NCI-H748 treated with DMSO at 0.1 percent for 48 hours (cell line): ENCODE measurements at places on chromosomes 2 and 18.

GRCh38 chr2:11903085-11903606 is 156.7 kb downstream of the LPIN1 start:
- no peak for DNase-seq

DNA sequence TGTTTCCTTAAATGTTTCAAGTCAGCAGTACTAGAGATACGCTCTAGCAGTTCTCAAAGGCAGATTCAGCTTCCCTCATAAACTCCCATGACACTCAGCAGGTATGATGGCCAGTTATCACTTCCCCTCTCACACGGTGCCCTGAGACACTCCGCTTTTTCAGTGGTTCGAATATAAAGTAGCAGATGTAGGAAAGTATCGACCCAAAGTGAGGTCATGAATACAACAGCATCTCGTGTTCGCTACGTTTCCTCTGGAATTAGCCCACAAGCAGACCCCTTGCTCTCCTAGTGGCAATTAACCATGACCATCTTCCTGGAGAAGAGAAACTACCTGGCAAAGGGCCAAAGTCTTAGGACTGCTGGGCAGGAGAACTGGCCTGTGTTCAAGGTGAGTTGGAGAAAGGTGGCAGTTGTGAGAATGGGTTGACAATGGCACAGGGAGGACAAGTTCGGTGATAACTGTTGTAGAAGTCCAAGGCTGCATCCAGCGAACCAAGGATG is 9.3 kb upstream of the AGBL5 start:
- no peak for DNase-seq

- DNase-seq = no peak
Measured at GRCh38 chr18:40576507-40577115, 1378.4 kb upstream of the PIK3C3 start.

GRCh38 chr2:213086050-213086449 is 65.4 kb downstream of the IKZF2 start:
- no peak for DNase-seq

- no peak for DNase-seq
Measured at GRCh38 chr2:42652086-42652485, 83.7 kb downstream of the MTA3 start.

GRCh38 chr2:165877565-165878550 is 75.7 kb downstream of the TTC21B start:
- DNase-seq = no peak

DNA sequence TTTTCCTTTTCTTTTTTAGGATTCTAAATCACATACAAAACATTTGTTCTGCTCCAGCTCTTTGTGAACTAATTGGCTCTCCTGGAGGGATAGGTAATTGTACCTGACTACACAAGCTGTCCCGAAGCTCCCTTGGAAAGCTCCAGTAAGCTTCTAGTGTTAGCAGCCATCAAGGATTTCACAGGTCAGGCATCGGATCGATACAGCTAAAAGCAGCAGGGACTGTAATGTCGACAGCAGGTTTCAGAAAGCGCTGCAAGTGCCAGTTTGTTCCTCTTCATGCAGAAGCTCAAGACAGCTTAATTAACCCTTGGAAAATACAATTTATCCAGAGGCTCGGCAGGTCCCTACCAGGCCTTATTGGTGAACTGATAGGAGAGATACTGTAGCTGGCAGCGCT is 87.2 kb upstream of the VRK2 start:
- DNase-seq = no peak

- no peak for DNase-seq
Measured at GRCh38 chr2:124664363-124664762, 639.3 kb downstream of the CNTNAP5 start.

GRCh38 chr2:11375689-11376027 is 31.2 kb upstream of the ROCK2 start:
- no peak for DNase-seq

GRCh38 chr2:42196403-42197267 is 27.5 kb downstream of the EML4 start:
- no peak for DNase-seq

DNA sequence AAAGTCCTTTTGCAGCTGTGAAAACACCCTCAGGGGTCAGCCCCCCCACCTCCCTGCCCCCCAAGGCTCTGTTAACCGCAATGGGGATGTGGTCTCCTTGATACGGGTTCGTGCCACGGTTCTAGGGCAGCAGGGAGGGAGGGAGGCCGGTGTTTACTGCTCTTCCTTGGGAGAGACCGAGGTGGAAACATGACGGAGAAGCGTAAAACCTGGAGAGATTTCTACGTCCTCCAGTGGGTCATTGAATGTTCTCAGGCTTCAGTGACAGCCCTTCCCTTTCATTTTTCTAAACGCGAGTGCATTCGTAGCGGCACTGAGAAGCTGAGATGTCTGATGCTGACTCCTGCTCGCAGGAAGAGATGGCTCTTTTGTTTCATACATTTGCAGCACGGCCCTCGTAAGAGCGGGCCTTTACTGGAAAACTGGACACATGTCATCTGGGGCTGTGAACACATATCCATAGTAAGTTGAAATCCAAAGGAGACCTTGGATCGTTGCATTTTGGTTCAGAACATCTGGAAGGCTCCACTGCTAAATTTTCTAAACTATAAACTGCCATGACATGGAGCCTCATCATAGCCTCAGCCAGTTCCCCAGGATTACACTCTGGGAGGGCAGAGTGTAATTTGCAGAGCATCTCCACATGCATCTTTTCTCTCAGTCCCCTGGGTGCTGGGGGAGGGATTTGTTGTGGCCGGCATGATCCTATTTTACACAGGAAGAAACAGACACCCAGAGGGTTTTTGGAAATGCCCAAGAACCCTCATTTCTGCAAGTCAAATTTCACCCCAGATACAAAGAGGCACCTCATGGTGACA is 40.6 kb upstream of the HDAC4 start:
- DNase-seq = no peak

DNA sequence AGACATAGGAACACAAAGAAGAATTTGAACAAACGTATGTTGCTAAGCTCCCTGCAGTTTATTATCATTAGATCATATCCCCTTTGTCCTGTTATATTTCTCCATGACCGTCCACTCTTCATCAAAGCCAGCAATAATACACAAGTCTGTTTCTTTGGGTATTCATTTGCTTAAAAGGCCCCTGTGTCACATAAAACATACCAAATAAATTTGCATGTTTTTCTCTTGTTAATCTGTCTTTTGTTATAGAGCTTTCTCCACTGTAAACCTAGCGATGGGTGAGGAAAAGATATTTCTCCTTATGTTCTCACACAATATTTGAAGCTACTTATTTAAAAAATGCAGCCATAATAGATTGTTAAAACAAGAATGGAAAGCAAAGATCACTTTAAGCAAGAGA is 42.9 kb upstream of the REL start:
- no peak for DNase-seq

DNA sequence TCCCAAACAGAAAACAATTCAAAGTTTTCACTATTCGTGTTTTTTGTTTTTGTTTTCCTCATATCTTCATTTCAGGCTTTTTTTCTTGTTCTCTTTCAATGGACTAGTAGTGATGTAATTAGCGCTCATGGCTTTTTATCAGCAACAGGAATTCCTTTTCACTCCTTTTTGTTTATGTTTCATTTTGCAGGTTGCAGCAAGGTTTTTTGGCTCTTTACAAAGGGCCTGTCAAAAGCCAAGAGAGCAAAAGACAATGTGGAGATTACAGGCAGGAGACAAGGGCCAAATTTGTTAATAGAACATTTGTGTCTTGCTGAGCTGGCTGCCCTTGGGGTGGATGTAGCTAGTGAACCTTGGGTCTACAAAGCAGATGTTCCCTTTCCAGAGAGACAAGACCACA is 467.4 kb upstream of the CDH20 start:
- no peak for DNase-seq

DNA sequence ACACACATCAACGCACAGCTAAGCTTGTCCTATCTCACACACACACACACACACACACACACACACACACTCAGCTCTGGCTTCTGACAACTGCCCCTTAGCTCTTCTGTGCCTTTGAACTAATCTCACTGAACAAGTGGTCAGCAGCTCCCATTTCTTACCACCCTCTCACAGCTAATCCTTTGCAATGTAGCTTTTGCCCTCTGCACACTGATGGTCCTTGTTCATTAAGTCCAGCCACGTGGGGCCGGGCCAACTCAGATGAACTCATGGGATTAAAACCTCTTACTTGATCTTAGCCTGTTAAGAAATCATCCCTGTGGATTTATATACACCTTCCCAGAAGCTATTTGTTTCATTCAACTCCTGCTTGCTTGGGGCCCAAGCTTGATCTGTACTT is 36.6 kb downstream of the DPYSL5 start:
- DNase-seq = no peak

- no peak for DNase-seq
Measured at GRCh38 chr2:28475088-28475595, 20.7 kb upstream of the PLB1 start.

GRCh38 chr2:26314243-26314642 is 31.7 kb upstream of the SELENOI start:
- DNase-seq = no peak

GRCh38 chr2:176085861-176086771 is 2.4 kb upstream of the EVX2 start:
- DNase-seq = peak; percentile 70

DNA sequence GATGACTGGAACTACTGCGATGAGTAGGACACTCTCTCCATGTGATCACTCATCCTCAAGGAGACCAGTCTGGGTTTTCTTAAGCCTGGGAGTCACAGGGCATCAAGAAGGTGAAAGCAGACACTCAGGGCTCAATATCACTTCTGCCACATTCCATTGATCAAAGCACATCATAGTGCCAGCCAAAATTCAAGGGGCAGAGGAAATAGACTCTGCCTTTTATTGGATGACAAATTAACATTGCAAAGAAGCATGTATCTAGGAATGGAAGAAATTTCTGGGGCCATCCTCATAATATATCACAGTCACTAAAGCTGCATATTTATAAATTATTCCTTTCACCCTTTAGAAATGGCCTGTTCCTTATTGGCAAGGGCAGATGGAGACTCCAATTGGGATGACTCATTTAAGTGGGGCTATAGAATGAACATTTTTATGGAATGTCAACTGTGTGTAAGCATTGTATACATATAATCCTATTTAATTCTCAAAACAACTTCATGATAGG is 114.8 kb upstream of the CDC42EP3 start:
- DNase-seq = no peak

- no peak for DNase-seq
Measured at GRCh38 chr18:55497825-55498403, 90.1 kb downstream of the TCF4 start.

- DNase-seq = no peak
Measured at GRCh38 chr2:194385376-194385775, 1271.7 kb upstream of the SLC39A10 start.

DNA sequence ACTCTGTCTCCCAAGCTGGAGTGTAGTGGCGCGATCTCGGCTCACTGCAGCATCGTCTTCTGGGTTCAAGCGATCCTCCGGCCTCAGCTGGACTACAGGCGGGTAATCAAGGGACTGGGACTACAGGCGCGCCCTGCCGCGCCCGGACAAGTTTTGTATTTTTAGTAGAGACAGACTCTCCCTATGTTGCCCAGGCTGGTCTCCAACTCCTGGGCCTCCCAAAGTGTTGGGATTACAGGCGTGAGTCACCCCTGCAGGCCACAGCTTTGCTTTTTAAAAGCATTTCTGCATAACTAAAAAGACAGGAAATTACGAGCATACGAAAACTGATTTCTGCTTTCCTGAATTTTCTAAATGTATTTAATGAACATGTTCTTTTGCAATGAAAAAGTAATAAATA is 916 bp upstream of the OSBPL1A start:
- DNase-seq = no peak

- DNase-seq = no peak
Measured at GRCh38 chr2:235898766-235899165, 269.4 kb downstream of the GBX2 start.

DNA sequence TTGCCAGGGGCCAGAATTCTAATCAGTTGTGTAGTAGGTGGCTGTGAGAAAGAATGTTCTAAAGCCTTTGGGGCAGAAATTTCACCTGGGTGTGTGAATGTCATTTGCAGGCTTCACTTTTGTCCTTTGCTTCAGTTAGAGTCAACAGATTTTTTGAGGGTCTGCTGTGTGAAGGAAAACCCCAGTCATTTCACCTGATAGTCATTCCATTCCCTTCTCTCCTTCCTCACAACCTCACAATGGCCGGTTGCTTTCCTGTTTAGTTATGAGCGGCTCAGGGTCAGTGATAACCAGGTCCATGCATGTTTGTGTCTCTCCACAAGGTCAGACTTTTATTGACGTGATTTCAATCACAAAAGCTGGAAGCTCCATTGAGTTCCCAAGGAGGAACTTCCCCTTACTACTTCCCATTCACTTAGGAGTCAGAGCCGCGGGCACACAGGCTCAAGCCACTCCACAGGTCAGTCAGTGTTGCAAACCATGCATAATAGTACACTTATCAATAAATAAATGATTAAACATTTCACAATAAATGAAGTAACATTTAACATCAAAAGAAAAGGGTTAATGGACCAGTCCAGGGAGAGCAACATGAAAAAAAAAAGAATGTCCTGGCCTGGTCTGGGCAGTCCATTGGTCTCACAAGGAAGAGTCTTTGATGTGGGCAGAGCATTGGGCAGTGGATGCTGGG is 74.3 kb downstream of the NPAS2 start:
- no peak for DNase-seq

- no peak for DNase-seq
Measured at GRCh38 chr18:48673456-48673852, 134.6 kb downstream of the CTIF start.

DNA sequence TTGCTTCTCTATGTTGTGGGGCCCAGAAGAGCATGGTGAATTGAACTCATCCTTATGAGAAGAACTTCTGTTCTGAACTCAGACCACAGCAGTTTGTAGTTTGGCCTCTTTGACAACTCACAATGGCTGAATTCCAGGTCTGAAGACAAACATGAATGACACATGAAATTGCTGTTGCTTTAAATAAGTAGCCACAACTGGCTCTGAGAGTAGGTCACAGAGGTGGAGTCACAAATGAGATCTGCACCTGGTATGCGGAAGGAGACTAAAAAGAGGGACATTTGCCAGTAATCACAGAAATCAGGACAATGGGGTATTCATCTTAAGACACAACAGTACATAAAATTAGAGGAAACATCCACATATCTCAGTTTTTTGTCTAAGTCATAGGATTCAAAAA is 290.3 kb upstream of the MMADHC start:
- DNase-seq = no peak

- no peak for DNase-seq
Measured at GRCh38 chr2:176167398-176167797, 10.3 kb downstream of the HOXD3 start.

- DNase-seq = peak; percentile 85
Measured at GRCh38 chr2:199100326-199101110, 357.2 kb downstream of the SATB2 start.

DNA sequence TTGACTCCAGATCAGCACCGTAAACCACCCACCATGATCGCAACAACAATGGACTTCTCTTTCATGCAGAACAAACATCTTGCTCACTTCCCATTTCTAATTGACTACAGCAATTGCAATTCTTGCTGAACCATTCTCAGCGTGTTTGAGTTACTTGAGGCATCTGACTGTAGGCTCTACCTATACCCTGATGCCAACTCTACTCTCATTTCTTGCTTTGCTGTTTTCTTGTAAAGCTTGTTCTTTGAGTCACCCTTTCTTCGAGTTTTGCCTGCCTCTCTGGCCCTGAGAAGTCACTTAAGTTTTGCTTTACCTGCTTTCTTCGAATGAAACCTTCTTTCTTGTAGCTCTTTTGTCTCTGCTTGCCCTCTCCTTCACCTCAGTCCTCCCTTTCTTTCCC is 160.5 kb upstream of the RND3 start:
- DNase-seq = no peak

GRCh38 chr18:79965119-79965902 is 868 bp downstream of the HSBP1L1 start:
- no peak for DNase-seq

- no peak for DNase-seq
Measured at GRCh38 chr2:109304731-109305470, 175.9 kb downstream of the SH3RF3 start.

- DNase-seq = no peak
Measured at GRCh38 chr2:25838152-25838756, 40.0 kb downstream of the ASXL2 start.
